ENCODE measurements at places on chromosomes 5 and 9.

DNA sequence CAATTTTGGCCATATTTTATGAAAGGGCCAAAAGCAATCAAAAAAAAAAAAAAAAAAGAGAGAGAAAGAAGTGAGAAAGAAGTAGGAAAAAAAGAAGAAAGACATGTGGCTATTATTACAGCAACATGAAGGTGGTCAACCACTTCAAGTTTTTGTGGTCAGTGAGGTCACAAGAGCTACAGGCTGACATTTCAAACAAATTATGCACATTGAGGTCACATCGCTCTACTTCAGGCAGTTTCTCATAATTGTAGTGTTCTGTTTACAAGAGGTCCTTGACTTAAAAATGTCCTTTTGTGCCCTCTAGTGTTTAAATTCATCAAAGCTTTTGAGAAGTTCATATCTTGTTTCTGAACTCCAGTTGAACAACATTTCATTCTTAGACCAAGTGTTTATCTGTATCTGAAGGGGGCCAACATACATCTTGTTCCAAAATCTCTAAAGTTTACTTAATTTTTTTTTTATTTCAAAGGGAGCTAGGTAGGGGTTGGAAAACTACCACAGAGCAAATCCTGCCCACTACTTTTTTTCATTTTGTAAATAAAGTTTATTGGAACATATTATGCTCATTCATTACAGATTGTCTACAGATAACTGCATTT lies 513.1 kb downstream of the PDE4D start:
- peak; percentile 76 for DNase-seq

DNA sequence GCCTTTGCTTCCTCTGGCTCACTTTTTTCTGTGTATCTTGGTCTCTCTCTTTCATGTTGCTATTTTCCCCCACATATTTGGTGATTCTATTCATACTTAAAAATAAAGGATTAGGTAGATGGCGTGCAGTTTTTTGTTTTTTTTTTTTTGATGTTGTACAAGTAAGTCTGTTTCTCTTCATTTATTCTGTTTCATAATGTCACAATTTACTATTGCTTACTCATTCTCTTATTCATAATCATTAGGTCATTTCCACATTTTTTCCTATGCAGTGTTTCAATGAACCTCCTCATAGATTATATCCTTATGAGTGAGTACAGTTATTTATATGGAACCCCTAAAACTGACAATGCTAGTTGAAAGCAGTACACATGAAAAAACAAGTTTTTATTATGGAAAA lies 136.3 kb downstream of the APBA1 start:
- peak; percentile 75 for DNase-seq

DNA sequence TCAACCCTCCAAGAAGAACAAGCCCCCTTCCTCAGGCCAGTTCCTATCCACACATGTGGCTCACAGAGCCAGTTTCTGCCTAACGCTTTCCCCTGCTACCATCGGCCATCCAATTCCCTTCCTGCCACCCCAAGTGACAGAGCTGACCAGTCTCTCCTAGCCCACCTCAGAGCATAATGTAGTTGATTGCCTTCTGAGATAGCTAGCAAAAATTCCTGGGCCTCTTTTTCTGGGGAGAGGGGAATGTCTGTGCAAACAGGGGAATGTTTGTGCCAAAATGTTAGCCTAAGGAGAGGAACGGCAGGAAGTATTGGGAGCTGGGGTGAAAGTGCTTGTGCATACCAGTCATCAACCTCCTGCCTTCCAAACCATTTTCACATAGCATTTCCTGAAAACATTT lies 157.0 kb downstream of the PJA2 start:
- no peak for DNase-seq

DNA sequence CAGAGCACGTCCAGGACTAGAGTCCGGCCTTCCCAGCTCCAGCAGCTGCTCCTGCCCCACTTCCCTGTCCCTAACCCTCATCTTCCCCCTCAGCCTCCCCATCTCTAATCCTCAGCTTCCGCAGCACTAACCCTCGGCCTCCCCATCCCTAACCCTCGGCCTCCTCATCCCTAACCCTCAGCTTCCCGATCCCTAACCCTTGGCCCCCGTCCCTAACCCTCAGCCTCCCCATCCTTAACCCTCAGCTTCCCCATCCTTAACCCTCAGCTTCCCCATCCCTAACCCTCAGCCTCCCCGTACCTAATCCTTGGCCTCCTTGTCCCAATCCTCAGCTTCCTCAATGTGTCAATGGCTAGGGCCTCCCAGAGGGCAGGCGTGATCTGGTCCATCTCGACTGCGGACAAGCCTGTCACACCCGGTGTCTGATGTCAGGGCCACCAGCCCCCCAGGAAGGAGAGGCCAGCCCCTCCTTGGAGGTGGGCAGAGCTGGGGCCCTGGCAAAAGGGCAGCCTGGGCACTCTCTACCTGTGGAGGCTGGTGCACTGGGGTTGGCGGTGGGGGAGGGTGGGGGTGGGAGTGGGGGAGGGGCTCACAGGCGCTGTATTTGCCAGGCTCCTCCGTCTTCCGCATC lies 1.4 kb downstream of the OBP2B start:
- DNase-seq = no peak

GRCh38 chr9:116000748-116001329 lies 152.8 kb upstream of the PAPPA start:
- peak; percentile 16 for DNase-seq

GRCh38 chr5:149831492-149831891 lies 101.4 kb downstream of the PPARGC1B start:
- peak; percentile 67 for DNase-seq

- DNase-seq = peak; percentile 88
Measured at GRCh38 chr5:75640395-75640794, 29.1 kb downstream of the ANKDD1B start.

DNA sequence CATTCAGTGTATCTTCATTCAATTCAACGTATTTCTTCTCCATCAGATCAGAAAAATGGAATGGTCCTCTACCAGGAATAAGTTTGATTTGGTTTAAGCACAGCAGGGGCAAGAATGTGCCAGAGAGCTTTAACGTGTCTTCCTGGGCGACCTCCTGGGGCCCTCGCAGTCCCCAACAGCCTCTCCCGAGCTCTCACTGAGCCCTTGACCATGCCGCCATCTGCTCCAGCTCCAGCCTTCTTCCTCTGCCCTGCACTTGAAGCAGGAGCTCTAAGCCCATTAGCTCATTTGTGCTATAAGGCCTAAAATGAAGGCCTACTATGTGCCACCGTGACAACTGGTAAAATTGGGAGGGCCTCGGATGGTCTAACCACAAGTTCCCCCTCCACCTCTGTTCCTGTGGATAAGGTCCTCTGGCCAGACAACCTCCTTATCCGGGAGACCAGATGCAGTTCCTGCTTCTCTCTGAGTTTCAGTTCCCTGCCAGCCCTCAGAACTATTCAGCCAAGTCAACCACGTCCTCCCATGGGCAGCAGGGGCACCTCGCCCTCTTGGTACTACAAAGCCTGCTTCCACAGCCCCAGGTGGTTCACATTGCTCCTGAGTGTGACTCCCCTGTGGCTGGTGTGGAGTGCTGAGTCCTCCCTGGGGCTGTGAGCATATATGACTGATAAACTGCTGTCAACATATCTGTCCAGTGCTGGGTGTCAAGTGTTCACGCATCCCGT lies 35.8 kb downstream of the C5orf15 start:
- no peak for DNase-seq

- DNase-seq = no peak
Measured at GRCh38 chr5:172558076-172558976, 82.7 kb upstream of the NEURL1B start.

GRCh38 chr5:150229571-150229970 lies 39.7 kb downstream of the SLC6A7 start:
- no peak for DNase-seq

- no peak for DNase-seq
Measured at GRCh38 chr5:154358516-154359220, 87.1 kb upstream of the SAP30L start.

DNA sequence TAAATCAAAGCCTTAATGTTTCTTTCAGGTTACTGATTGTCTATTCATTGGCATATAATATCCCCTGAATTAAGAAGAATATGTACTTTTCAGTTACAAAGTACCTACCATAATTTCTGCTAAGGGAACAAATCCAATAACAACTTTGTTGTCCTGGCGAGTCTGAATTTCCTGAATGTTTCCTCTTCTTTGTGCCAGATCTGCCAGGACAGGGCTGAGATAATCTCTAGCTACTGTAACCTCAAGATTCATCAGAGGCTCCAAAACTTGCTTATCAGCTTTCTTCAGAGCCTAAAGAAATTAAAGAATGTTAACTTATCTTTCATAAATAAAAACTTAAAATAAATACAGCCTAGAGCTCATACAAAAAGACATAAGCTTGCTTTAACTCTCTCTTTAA lies 37.2 kb downstream of the HEXB start:
- DNase-seq = no peak

DNA sequence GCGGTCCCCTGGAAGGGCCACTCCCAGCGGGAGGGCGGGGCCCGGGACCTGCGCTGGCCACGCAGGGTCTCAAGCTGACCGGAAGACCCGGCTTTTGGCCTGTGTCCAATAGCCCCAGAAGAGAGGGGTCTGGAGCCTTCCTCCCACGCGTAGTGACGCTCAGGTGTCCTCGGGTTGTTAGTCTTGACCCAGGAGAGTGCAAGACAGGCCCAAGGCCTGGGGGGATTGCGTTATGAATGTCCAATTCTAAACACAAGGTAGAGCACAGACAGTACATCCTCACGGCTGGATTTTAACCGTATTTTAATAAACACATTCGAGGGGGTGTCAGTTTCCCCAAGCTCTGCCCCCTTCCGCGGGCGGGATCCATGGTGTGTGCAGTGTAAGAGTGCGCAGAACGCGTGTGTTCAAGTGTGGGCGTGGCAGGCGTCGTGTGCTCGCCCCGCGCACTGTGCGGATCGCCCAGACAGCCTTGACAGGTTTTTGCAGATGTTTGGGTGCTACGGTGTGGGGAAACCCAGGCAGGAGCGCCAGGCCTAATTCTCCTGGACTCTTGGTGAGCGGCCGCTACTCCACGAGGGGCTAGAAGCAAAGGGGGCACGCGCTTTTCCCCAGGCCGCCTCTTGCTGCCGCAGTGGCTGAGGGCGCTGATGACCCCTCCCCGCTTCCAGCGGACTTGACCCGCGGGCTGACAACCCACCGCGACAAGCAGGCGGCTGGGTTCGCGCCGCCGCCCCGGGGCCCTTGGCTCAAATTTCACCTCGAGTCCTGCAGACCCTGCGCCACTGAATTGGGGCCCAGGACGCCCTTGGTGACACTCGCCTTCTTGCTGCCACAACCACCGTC lies 6.1 kb upstream of the DMRT3 start:
- DNase-seq = no peak

DNA sequence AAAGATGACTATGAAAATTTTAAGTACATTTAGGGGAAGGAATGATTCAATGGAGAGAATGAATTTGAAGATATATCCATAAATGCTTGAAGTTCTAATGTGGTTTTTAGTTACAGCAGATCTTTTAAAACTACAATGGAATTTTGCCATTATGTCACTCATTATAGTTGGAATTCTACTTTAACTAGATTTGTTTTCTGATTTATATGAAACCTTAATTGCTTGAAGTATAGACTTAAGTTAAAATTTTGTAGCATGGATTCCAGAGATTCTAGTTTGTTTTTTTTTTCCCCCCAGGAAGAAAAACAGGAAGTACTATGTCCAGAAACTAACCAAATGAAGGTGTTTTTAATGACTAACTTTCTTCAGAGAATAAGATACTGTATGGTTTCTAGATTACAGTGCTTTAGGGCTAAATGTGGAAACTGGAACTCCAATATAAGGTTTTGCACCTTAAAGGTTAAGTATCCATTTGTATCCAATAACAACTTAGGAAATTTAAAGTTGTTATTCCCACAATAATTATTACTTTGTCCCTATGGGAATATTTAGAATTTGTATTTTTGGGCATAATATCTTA lies 70.3 kb downstream of the ZSWIM6 start:
- DNase-seq = no peak

- no peak for DNase-seq
Measured at GRCh38 chr5:61519728-61520277, 187.7 kb downstream of the ZSWIM6 start.

Measured in bronchial epithelial cell (primary cell).